IPS-NIHi11 (cell line): ENCODE measurements at places on chromosomes 3 and 15.

DNA sequence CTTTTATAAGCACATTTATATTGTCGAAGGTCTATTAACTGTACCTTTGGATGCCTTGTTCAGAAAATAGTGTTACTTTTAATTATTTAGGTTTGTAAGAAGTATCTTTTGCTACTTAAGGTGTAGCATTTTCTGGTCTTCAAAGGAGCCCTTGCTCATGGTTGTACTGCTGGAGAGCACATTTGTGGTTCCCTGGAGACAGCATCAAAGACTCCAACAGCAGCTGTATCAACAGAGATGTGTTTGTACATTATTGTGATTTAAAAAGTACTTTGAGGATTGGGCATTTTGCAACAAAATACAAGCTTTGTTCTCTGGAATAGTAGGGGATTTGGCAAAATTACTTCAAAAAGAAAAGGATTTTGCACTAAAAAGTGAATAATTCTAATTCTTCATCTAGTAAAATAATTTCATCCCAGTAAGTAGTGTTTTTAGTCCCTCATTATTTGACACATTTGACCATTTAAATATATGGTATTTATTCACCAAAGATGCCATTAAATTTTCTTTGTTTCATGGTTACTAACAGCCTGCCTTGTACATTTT, 16.5 kb downstream of the TBC1D23 start:
- DNase-seq: no peak

GRCh38 chr15:67366904-67367303, 112.3 kb downstream of the IQCH start:
- DNase-seq: no peak

DNA sequence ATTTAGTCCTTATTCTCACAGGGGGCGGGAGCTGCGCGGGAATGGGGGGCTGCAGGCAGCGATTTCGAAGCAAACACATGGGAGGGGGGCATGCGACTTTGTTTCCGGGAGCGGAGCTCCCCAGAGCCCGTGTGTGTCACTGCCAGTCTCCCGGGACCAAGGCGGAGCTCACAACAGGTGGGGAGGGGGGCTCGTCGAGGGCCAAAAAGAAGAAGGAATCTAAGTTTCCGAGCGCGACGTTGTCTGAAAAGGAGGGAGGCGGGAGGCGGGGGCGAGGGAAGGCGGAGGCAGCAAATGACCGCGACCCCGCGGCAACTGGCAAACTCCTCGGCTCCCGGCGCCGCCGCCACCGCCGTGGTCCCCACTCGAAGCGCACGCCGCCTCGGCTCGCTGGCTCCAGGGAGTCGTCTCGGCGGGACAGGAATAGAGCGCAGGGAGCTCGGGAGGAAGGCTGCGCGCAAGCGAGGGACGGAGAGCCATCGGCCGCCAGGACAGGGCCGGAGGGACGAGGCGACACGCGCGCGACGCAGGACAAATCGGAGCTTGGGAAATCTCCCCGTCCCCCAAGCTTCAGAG, 1.4 kb downstream of the FOXP1 start:
- DNase-seq: peak; percentile 44

GRCh38 chr3:41882956-41883355, 78.9 kb downstream of the ULK4 start:
- no peak for DNase-seq

DNA sequence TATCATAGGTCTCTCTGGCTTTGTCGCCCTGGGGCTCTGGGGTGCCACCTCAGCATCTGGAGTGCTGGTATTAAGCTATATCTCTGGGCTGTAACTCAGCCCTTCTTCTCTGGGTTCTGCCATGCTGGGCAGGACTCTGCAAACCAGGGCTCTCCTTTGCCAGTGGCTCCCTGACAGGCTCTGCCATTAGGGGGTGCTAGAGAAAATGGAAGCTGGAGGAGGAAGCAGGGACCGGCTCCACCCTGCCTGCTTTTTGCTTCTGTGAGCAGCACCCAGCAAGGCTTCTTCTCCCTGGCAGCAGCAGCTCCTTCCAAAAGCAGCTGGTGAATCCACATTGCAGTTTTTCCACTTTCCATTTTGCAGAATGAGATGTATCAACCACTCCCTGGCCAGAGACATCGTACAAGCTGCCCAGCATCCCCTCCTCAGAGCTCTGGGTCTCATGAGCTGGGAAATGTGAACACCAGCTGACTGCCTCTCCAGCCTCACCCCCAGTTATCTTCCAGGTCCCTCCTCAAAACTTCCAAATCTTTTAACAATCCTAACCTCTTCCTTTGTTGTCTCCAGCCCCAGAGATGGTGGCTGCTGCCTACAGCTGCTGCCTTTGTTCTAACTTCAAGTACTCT, 165.0 kb downstream of the ABHD5 start:
- DNase-seq: peak; percentile 78

GRCh38 chr15:80695911-80696661, 976 bp downstream of the ABHD17C start:
- peak; percentile 42 for DNase-seq

- no peak for DNase-seq
Measured at GRCh38 chr3:128998561-128998960, 2.5 kb upstream of the EFCC1 start.

GRCh38 chr15:78162038-78162437, 12.9 kb downstream of the IDH3A start:
- no peak for DNase-seq

DNA sequence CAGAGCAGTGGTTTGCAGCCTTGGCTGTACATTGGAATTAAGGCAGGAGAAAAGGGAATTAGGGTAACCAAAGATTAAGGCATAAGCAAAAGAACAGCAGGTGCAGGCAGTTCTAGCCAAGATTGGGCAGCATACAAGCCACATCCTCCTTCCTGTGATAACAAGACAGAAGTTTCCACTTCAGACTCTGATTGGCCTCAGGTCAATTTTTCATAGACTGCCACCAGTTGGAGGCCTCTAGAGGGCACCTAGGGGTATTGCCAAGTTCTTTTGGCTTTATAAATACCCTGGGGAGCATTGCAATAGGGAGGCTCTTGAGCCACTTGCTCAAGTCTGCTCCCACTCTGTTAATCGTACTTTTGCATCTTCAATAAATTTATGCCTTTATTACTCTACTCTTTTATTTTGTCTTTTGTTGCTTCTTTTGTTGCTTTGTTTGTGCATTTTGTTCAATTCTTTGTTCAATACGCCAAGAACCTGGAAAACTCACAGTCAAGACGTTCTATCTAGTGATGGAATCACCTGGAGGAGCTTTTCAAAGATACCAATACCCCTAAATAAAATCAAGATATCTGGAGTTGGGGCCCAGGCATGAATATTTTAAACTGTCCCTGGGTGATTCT, 32.2 kb upstream of the FMN1 start:
- peak; percentile 53 for DNase-seq

GRCh38 chr15:26634319-26634718, 138.5 kb downstream of the GABRB3 start:
- DNase-seq: no peak

GRCh38 chr3:52162250-52162872, 8.1 kb upstream of the POC1A start:
- no peak for DNase-seq

GRCh38 chr3:56980798-56981390, 79.6 kb upstream of the SPATA12 start:
- DNase-seq: no peak

DNA sequence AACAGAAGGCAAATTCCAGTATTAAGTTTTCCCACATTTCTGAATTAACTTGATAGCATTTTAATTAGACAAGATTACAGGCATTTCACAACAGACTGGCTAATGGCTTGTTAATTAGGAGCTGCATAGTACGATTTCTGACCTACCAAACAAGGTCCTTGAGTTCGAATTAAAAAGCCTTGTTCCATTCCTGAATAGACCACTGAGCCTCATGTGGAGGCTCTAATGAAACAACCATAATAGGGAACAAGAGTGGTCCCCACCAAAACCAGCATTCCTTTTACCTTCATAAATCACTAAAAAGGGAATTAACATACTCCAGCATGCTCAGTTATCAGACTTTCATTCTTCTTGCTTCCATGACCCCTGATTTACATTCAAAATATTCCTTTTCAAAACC, 66.4 kb downstream of the PRTG start:
- no peak for DNase-seq

- no peak for DNase-seq
Measured at GRCh38 chr3:184497804-184498203, 63.8 kb upstream of the EPHB3 start.

DNA sequence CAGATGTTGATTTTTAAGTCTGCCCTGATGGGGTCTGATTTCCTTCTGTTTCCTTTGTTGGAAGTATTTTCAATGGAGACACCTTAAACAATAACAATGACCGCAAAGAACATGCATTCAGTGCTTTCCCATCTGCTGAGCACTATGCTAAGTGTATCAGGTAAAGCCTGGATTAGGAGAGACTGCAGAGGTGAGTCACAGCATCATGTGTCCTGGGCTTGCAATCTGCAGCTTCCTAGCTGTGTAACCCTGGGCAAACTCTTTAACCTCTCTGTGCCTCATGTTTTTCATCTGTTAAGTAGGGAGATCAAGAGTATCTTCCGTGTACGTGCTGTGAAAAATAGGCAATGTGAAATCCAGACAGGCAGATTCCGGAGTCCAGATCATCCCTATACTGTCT, 13.3 kb upstream of the CHRNB4 start:
- no peak for DNase-seq

DNA sequence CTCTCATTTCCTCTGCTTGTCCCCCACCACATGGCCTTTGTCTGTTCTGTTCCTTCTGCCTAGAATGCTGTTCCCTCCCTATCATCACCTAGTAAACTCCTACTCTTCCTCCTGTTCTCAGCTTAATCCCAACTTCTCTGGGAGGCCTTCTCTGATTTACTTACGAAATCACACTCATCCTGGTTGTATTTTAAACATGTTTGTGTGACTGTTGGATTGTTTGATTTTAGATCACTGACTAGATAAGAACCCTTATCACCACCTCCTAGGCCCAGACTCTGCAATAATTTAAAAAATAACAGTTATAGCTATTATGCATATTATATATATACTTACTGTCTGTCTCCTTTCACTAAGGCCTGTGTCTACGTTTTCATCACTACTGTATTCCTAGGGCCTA, 26.1 kb downstream of the ATP2B2 start:
- DNase-seq: no peak

DNA sequence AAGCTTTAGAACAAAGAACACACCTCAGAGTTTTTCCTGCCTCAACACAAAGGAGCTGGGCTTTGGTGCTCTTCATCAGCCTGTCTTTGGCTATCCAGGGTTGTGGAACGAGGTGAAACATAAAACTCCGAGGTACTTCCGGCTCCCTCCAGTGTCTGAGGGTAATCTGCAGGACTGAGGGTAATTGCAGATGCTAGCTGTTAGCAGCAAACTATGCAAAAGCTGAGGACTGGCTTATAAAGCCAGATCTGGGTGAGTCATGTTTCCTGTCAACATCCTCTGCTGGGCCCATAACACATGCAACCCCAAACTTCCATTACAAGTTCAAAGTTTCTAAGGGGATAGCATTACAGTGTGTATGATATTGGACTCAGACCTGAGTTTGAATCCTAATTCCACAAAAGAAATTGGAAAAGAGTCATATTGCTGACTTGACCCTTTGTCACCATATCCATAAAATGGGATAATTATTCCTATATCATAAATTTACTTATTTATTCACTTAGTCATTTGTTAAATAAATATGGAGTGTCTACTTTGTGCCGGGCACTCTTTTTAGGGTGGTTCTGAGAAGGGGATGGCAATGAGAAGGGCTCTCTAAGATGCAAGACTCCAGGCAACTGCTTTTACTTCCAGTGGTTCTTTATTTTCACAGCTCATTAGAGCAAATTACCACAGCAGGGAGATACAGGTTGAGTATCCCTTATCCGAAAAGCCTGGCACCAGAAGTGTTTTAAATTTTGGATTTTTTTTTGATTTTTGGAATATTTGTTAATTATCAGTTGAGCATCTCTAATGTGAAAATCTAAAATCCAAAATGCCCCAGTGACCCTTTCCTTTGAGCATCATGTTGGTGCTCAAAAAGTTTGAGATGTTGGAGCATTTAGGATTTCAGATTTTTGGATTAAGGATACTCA, 9.5 kb upstream of the TRIM69 start:
- no peak for DNase-seq

- DNase-seq: no peak
Measured at GRCh38 chr3:185784317-185784716, 40.5 kb downstream of the IGF2BP2 start.

DNA sequence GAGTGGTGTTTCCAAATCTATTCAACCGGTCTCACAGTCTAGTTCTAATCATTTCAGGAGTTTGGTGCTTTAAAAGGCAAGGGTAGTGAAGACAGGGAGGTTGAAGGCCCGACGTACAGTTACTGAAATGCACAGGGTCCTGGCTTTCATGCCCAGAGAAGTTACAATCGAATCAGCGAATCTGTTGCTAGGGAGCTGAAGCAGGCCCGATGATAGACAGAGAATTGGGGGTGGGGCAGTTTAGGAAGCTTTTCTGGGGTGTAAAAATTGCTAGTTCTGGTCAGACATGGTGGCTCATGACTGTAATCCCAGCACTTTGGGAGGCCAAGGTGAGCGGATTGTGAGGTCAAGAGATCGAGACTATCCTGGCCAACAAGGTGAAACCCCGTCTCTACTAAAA, 63.1 kb upstream of the ATP13A3 start:
- DNase-seq: no peak

DNA sequence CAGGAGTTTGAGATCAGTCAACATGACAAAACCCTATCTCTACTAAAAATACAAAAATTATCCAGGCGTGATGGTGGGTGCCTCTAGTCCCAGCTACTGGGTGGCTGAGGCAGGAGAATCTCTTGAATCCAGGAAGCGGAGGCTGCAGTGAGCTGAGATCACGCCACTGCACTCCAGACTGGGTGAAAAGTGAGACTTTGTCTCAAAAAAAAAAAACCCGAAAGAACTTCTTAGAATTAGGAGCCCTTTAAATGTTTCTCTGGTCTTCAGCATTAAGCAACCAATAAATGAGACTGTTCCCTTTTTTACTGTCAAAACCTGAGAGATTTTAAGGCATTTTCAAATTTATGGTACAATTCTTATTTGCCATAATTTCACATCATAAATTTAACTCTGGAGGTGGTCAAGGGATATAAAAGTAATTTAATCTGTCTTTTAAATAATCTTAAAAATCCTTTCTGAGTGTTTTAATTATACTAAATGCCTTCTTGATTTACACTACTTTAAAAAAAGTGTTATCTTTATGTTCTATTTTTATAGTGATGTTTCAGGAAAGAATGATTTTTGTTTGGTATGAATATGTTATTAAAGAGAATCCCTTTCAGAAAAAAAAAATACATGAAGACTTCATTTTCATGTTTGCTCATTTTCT, 10.1 kb downstream of the PCOLCE2 start:
- no peak for DNase-seq

- DNase-seq: no peak
Measured at GRCh38 chr3:98038876-98039275, 3.8 kb upstream of the GABRR3 start.

DNA sequence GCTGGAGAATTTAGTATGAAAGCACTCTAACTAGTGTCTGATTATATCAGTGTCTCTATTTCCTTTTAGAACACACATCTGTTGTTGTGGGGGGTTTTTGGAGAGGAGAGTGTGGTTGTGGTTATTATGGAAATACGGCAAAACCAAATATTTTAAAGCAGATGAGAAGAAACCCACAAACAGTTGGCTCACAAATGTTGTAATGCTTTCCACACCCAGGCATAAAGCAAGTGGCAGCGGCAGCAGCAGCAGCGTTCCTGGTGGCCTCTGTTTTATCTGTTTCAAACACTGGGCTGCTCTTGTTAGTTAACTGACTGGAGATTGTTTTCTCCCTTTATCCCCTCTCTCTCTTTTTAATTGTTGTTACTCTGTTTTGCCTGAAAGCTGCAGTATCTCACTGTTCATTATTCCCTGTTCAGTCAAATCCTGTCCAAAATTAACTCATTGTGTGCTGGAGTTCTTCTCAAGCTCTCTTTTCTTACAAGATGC, 1045.5 kb upstream of the NR2F2 start:
- no peak for DNase-seq
